Activated naive CD4-positive, alpha-beta T cell (primary cell): ENCODE measurements at places on chromosomes 11 and 22.
A peak's percentile ranks its signal among the peaks of the same experiment; 100 is the strongest.

DNA sequence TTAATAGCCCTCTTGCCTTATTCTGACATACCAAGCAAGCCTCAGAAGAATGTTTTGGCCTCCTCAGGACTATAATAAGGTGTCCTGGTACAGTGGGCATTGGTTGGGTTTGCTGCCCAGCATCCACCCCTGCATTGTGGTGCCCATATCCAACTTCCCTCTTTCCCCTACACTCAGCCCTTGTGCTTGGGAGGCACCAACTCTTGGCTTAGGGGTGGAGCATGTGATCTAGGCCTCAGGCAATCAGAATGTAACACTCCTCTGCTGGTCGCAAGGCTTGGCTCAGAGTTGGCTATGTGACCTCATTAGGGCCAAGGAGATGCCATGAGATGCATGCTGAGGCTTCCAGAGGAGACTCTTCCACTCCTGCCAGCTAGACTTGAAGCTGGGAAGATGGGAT, 123.0 kb downstream of the CSNK2A3 start:
- no peak for DNase-seq

GRCh38 chr11:66834539-66834845, 8.7 kb upstream of the RCE1 start:
- DNase-seq, result no peak

- DNase-seq, result no peak
These were observed 25.0 kb upstream of the ACR start for GRCh38 chr22:50713008-50713385.

DNA sequence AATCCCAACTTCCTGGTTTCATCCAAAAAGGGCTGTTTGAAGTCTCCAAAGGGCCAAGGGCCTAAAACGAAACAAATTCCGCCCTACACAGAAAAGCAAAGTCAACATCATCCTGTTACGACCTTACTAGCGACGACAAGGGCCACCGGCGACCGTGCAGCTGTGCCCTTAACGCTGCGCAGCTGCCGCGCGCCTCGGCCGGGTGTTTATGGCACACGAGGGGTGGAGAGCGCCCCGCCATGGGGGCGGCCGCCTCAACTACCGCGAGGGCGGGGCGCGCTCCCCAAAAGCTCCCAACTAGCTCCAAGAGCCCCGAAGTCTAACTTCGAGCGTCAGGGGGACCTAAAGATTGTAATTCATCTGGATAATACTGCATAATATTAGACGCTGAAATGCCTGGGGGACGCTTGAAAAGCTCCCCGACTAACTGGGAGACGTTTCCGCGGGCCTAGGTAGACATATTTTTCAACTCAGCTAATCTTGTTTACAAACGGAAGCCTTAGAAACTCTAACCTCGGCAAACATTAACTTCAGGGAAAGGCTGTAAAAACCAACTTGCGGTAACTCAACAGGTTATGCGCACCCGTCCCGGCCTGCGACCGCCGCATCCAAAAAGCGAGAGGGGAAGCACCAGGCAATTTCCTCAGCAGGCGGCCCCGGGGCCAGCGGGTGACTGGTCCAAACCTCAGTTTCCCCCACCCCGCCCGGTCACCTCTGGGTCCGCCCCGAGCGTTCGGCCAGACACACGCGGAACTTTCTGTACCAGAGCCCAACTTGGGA, 694 bp downstream of the TMEM123 start:
- DNase-seq, result peak; percentile 75

DNA sequence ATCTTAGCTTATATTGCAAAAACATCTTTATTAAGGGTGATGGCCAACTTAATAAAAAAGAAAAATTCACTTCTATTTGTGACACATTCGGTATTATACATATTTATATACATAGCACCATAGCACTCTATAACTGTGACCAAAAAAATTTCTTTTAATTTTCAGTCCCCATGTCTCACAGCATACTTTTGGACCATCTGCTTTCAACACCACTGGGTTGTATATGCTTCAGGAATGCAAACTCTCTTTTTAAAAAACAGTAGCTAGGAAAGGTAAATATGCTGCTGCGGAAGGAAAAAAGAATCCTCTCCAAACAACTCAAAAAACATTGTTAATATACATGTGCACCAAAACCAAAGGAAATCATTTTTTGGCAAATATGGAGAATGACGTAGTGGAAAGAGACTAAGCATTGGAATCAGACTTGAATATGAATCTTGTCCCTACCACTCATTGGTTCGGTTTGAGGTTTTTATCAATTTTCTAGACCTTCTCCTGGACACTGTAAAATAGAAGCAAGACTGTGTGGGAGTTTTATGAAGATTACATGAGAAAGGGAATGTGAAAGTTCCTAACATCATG, 227.9 kb downstream of the BLID start:
- no peak for DNase-seq

GRCh38 chr11:117605331-117605730, 191.7 kb downstream of the DSCAML1 start:
- DNase-seq, result no peak

DNA sequence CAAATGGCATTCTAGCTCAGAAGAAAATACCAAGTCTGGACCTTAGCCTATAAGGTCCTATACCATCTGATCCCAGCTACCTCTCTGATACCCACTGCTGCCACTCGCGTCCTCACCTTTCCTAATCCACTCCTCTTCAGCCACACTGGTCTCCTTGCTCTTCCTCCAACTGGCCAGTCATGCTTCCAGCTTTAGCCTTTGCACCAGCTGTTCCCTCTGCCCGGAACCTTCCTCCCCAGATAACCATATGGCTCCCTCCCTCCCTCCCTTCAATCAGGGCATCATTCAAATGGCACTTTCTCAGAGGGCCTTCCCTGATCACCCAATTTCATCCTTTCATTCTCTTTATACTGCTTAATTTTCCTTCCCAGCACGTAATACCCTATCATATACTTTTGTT, 67.9 kb downstream of the KCNC1 start:
- no peak for DNase-seq

- DNase-seq, result no peak
These were observed 220.5 kb upstream of the TENM4 start for GRCh38 chr11:79661373-79661772.

DNA sequence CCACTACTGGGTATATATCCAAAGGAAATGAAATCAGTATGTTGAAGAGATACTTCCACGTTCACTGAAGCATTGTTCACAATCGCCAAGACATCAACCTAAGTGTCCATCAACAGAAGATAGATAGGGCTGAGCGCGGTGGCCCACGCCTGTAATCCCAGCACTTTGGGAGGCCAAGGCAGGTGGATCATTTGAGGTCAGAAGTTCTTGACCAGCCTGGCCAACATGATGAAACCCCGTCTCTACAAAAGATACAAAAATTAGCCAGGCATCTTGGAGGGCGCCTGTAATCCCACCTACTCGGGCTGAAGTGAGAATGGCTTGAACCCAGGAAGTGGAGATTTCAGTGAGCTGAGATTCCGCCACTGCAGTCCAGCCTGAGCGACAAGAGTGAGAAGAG, 12.7 kb downstream of the EIF3F start:
- no peak for DNase-seq

DNA sequence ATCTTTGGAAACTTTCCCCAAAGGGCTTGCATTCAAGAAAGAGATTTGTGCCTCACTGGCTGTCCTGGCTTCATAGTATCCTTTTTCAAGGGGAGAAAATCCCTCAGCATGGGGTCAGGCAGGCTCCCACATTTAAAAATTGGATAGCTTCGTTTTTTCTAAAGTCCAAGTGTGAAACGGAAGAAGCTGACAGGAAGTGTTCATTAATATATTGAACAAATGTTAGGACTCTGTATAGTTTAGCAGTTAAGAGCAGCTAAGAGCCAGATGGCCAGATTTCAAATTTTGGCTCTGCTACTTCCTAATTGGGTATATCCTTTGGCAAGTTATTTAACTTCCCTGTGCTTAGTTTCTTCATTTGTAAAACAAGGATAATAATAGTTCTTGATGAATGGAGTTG, 354.9 kb upstream of the FAT3 start:
- no peak for DNase-seq

DNA sequence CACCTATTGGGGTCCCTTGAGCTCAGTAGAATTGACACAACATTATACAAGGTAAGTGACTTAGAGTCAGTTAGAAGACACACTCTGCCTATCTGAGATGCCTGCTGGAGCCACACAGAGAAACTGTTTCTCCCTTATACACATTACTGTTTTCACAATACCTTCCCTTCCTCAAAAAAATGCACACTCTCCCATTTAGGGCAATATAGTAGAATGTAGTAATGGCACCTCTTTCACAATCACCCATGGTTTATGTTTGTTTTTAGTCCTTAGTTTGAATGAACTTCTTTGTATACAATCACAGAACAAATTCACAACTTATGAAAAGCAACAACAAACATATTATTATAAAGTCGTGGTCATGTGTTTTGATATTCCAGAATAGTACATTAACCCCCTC, 14.3 kb downstream of the OR52H1 start:
- DNase-seq, result no peak

- DNase-seq, result no peak
These were observed 21.8 kb upstream of the UPB1 start for GRCh38 chr22:24473284-24473683.

DNA sequence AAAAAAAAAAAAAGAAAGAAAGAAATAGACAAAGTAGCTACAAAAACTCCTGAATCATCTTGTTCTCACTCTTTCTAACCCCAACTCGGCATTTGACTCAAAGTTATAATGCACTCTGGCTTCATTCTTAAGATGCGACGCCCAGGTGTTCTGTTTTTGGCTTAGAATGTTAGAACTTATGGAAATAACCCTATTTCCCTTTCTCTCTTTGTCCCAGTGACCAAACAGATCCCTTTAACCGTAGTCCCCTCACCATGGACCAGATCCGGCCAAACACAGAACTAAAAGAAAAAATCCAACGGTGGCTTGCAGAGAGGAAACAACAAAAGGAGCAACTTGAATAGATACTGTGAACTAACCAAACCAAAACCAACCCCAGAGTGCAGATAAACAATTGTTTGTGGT, 5.3 kb upstream of the ATP5MG start:
- DNase-seq, result no peak

DNA sequence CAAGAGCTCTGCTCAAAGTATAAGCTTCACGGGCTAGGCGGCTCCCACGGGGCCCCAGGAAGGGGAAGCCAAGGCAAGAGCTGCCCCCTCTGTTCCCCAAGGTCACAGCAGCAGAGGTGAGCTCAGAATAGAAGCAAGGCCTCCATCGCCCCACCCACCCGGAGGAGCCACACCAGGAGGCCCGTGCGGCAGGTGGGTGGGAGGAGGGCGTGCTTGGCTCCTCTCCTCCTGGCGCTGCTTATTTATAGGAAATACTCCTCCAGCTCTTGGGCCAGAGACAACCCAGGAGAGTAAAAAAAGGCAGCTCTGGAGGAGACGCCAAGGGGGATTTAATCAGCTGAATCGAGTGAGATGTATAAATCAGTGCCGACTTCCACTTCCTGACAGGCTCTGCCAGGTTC, 87.8 kb downstream of the FEZ1 start:
- DNase-seq, result no peak

DNA sequence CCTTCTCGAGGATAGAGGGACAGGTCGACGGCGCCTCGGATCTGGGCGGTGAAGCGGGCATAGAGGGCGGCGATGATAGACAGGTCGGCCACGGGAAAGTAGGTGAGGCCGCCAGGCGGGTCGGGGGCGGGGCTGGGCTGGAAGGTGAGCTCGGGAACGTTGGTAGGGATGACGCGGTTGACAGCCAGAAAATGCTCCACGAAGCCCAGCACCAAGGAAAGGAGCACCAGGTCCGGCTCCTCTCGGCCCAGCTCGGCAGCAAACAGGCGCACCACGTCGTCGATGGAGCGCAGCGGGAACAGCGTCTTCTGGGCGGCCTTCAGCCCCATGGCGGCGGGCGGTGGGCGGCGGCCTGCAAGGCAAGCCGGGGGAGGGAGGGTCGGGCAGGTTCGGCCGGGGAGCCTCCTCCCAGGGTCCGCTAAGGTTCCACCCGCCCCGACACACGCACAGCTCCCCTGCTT, 540 bp downstream of the MEN1 start:
- no peak for DNase-seq

- DNase-seq, result no peak
These were observed 33.6 kb downstream of the DBX1 start for GRCh38 chr11:20126724-20127123.

DNA sequence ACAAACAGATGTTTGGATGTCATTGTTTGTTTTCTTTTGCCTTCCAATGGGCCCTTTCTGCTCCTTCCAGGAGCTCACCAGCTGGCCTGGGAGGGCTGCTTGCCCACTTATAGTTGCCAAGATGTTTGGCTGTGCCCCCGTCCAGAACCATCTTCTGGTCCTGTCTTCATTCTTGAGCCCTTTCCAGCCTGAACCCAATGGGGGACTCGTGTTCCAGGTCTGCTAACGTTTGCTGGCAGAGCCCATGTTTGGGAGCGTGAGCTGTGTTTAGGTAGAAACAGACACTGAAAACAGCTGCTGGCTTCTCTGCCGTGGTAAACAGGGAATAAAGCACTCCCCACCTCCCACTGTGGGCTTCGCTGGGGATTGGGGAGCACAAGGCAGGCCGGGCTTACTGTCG, 83.2 kb upstream of the SYT13 start:
- DNase-seq, result no peak

DNA sequence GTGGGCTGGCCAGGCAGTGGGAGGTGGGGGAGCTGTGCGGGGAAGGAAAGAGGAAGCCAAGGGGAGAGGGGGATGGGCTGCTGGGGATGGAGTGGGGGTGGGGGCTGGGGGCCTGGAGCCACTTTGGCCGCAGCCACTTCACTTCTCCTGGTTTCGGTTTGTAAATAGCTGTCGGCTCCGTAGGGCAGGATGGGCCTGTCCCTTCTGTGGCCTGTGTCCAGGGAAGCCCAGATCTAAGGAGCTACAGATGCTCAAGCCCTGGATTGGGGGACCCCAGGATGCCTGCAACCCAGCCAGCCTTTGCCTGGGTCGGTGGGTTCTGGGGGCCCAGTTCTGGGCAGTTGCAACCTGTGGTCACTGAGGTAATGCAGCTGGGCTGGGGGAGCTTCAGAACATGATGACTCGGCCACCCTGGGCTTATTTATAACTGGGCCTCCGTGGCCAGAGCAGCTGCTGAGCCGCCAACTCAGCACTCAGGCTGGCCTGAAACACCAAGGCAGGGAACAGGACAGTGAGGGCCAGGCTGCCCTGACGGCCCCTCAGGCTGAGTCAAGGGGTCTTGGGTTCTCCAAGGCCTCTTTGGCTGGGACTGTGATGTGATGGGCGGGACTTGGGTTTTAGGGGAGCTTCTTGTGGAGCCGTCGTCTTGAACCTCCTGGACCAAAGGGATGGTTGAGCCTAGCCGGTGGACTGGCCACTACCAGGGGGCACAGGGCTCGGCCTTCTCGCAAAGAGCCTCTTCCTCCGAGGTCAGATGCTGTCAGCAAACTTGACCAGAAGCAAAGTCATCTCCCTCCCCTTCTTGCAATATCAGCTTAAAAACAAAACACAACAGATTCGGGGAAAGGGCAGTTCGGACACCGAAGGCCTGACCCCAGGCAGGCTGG, 15.0 kb upstream of the SLC39A13 start:
- DNase-seq, result no peak
